Lower leg skin (tissue), 4 donors: ENCODE measurements at places on chromosomes 3 and 15. TPM values are rescaled to one million over a fixed set of nuclear protein-coding genes. Genes with fewer than 3 reads are reported as not detected.

DNA sequence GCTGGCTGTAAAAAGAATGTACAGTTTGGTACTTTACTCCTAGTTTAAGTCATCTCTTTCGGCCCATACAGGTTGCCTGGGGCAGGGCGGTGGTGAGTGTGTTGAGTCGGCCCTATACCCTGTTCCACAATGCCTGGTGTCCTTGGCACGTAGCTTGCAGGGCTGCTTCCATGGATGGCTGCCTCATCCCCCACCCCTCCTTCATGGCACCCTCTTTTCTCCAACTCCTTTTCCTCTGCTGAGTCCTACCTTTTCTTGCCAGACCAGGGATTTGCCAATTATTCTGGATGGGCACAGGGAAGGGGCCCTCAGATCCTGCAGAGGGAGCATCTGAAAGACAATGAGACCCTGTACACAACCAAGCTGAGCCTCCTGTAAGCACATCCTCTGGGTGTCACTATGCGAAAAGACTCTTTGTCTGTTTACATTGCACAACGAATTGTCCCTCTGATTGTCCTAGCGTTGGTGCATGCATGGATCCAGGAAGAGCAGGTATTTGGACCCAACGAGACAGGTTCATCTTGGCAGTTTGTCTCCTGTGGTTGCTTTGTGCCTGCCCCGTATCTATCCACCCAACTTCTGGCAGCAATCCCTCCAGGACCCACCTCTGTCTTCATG is 73.6 kb upstream of the CGNL1 start:
- no peak for DNase-seq

DNA sequence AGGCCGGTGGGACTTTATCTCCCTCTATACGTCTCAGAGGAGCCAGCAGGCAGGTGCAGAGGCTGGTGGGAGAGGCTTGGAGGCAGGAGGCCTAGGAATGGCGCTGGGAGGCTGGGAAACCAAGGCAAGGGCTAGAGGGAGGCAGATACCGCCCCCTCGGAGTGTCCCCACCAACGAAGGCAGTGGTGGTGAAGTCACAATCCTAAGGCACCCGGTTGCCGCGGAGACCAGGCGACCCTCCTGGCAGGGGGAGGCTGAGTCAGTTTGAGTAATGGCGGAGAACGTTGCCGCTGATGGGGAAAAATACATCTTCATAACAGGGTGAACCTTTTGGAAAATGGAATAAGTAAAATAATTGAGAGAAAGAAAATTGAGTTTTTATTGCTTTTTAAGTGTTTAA is 29.9 kb upstream of the CACNA2D2 start:
- DNase-seq, result no peak

DNA sequence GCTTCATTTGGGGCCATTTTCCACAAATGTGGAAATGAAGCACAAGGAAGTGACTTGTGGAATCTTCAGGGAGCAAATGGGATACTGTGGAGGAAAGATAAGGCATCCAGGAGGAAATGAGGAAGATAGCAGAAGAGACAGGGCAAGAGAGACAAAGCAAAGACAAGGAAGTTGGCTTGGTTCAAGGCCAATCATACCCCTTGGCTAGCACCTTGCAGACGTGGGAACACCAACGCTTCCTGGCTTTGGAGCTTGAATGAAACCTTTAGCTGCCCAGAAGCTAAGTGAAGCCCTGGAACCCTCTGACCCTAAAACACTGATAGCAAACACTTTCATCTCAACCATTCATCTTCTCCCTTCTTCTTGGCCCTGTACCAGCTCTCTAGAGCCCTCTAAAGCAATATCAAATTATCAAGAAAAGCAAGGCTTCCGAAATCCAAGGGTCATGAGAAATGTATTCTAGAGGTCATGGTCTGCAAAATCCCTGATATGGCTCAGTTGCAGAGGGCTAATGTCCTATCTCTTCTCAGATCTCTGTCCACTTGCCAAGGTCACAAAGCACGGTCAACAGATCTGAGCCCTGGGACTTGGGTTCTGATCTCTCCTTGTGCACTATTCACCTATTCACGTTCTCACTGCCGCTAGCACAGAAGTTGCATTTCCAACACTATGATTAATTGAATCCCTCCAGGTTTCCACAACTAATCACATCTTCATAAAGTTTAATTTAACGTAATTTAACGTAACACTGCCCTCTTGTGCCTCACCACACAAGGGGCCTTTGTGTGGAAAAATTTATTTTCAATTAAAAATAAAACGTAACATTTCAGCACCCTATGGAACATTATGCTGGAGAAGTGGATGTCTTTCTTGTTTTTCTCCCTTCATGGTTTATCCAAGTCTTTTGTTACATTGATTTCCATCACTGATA is 557.6 kb upstream of the ADAMTS9 start:
- DNase-seq, result no peak

The SCAMP5 gene
- 0.46 TPM for total RNA-seq

The ADGRG7 gene
- not detected for total RNA-seq

The SLC49A4 gene
- 41.8 TPM for total RNA-seq
